ENCODE measurements at places on chromosomes 5 and 9. TPM values are rescaled to one million over a fixed set of nuclear protein-coding genes. Genes with fewer than 3 reads are reported as not detected.

Gene SHOC1
- total RNA-seq = 0.19 TPM

Gene PCDHGA8
- total RNA-seq = 0.51 TPM

Gene PCDHB15
- 0.28 TPM for total RNA-seq

Gene ERCC6L2
- total RNA-seq = 22.6 TPM

Gene C5orf52
- not detected for total RNA-seq

Gene CLIC3
- total RNA-seq = 203 TPM

Gene TTC23L
- total RNA-seq = 0.05 TPM

Gene PLAC8L1
- not detected for total RNA-seq

Gene MYMK
- not detected for total RNA-seq

Gene INSL6
- not detected for total RNA-seq

Gene HAPLN1
- total RNA-seq = not detected

Gene IL3
- total RNA-seq = not detected

Gene GPR21
- total RNA-seq = 0.28 TPM

Gene LRRC14B
- not detected for total RNA-seq

Gene OR1L1
- total RNA-seq = not detected

Gene ADAMTS6
- 2.2 TPM for total RNA-seq

Gene IL13
- total RNA-seq = not detected

Gene PCSK5
- 2.8 TPM for total RNA-seq

Gene GRM6
- total RNA-seq = not detected

Gene PALM2AKAP2
- total RNA-seq = 0.07 TPM

Gene DOLK
- total RNA-seq = 25.6 TPM

Gene GABRG2
- not detected for total RNA-seq

Gene SMIM33
- not detected for total RNA-seq

Gene TMEM232
- total RNA-seq = 0.19 TPM

Gene FSTL4
- total RNA-seq = 0.33 TPM

Gene TSLP
- 0.85 TPM for total RNA-seq

Gene SYK
- 31.0 TPM for total RNA-seq

Gene SLCO4C1
- total RNA-seq = under 0.01 TPM

Gene RPS23
- 4,310 TPM for total RNA-seq

Gene DAB2
- total RNA-seq = 0.28 TPM

Gene TMC1
- not detected for total RNA-seq

Gene ORM1
- total RNA-seq = not detected

Gene HTR4
- not detected for total RNA-seq

Gene SPINK6
- total RNA-seq = 10.8 TPM

Gene ITGA2
- 24.0 TPM for total RNA-seq

Gene IPPK
- 25.3 TPM for total RNA-seq

Gene CDO1
- not detected for total RNA-seq

Gene SAXO1
- total RNA-seq = not detected

Gene CD180
- not detected for total RNA-seq

Gene PRRT1B
- total RNA-seq = not detected

Gene TSSK1B
- total RNA-seq = 0.14 TPM

Gene DNAJC25
- 7.6 TPM for total RNA-seq

Gene CDC14B
- 9.3 TPM for total RNA-seq

Gene WNK2
- 0.23 TPM for total RNA-seq

Gene CYLC2
- not detected for total RNA-seq

All from airway epithelial cell (primary cell).